Mesenteric fat pad (tissue), 1 donor: ENCODE measurements at places on chromosomes 6 and 20. TPM values are rescaled to one million over a fixed set of nuclear protein-coding genes. Genes with fewer than 3 reads are reported as not detected.

DNA sequence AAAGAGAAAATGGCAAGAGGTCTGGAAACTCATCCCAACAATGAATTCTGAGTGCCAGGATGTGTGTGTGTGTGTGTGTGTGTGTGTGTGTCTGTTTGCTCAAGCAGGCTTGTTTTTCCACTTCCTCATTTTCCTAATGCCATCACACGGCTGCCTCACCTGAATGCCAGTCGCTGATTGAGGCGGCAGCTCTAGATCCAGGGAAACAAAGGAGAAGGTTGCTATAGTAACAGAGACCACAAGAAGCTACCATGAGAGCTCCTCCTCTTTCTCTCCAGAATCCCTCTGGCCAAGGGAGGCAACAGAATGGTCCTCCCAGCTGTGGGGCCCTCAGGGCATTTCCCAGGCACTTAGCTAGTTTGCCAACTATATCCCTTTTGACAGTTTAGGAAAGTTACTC, 241.1 kb upstream of the TSHZ2 start:
- DNase-seq: no peak

Gene ZNF311
- total RNA-seq: 0.64 TPM

Gene CLPSL2
- not detected for total RNA-seq

Gene LST1
- total RNA-seq: 23.8 TPM

DNA sequence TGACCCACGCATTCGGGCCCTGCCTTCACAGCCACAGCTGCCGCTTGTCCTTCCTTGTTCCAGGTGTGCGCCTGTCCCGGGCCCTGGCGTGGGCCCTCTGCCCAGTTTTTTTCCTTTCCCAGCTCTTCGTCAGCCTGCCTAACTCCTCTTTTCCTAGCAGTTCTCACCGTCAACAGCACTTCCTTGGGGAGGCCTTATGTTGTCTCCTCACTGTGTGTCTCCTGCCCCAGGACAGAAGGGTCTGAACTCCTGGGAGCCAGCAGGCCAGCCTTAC, 71.8 kb downstream of the CDS2 start:
- no peak for DNase-seq

Gene CST2
- not detected for total RNA-seq

DNA sequence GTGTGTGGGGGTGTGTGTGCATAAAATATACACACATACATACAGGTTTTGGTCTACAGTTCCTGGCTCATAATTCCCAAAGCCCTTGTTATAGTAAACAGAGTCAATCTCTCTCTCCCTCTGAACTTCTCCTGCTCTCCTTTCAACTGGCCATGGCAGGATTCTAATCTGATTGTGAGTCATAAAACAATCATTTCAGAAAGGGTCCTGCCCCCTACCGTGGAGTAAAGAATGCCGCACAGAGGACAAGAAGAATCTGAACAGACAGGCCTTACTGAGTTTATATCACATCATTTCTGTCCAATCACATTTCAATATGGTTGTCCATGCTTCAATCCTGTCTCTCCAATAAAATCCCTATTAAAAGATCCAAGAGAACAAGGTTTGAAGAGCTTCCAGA, 416.9 kb downstream of the FRK start:
- DNase-seq: no peak

Gene BCKDHB
- total RNA-seq: 18.2 TPM

GRCh38 chr20:62707276-62707920, 1.2 kb upstream of the NTSR1 start:
- DNase-seq: no peak

GRCh38 chr6:143074670-143075318, 14.1 kb downstream of the AIG1 start:
- DNase-seq: no peak

DNA sequence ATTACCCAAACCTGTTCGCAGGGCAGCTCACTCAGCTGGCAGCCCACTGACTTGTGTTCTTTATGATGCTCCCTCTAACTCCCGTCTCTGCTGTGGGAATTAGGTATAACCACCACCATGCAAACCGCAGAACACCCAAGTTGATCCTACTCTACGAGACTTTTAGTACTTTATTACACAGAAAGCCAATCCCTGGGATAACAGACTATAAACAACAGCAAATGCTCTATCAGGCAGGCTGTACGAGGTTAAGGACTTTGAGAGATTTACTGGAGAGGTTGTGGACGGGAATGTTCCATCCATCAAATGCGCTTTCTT, 241.1 kb downstream of the FOXC1 start:
- DNase-seq: no peak

DNA sequence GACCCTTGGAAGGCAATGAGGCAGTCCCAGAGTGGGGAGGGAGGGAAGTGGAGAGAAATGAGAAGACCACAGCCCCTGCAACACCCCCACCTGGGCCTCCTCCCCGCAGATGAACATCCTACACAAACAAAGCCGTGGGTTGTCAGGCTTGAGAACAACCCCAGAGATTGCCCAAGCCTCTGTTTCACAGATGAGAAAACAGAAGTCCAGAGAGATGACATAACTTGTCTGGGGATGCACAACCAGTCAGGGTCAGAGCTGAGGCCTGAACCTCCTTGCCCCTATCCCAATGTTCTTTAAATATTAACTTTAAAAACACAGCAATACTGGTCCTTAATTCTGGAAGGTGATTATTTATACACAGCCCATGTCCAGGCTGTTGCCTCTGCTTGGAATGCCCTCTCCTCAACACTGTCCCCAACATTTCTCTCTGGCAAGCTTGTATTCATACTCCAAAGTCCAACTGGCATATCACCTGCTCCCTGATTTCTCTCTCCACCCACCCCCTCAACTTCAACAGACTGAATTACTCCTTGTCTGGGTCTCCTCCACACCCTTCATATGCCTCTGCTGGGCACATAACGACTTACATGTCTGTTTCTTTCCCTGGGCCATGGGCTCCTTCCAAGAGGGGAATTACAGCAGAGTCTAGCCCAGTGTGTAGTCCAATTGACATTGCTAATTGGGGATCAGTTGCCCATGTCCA, 135.5 kb upstream of the LRFN2 start:
- DNase-seq: peak; percentile 35

DNA sequence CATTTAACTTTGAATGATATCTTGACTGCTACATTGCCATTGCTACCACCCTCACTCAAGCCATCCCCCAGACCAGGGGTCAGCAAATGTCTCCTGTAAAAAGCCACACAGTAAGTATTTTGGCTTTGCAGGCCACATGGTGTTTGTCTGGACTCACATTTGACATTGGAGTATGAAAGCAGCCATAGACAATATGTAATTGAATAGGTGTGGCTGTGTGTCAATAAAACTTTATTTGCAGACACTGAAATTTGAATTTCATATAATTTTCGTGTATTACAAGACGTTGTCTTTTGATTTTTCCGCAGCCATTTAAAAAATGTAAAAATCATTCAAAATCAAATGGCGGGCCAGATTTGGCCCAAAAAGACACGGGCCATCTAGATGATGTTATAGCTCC, 36.3 kb upstream of the OCSTAMP start:
- DNase-seq: no peak

- DNase-seq: no peak
These were observed 33.8 kb downstream of the ZNF217 start for GRCh38 chr20:53559816-53560215.

GRCh38 chr20:49768204-49769047, 44.2 kb upstream of the SLC9A8 start:
- DNase-seq: no peak

DNA sequence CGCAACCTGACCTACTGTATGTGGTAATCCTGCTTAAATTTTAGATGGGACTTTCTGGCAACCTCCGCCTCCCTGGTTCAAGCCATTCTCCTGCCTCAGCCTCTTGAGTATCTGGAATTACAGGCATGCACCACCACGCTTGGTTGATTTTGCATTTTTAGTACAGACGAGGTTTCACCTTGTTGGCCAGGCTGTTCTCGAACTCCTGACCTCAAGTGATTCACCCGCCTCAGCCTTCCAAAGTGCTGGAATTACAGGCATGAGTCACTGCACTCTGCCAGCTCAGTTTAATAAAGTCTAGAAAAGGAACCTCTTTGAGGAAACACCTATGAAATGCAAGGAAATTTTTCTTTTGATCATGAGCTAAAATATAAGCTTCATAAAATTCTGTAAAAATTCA, 9.0 kb upstream of the PLCB4 start:
- no peak for DNase-seq

DNA sequence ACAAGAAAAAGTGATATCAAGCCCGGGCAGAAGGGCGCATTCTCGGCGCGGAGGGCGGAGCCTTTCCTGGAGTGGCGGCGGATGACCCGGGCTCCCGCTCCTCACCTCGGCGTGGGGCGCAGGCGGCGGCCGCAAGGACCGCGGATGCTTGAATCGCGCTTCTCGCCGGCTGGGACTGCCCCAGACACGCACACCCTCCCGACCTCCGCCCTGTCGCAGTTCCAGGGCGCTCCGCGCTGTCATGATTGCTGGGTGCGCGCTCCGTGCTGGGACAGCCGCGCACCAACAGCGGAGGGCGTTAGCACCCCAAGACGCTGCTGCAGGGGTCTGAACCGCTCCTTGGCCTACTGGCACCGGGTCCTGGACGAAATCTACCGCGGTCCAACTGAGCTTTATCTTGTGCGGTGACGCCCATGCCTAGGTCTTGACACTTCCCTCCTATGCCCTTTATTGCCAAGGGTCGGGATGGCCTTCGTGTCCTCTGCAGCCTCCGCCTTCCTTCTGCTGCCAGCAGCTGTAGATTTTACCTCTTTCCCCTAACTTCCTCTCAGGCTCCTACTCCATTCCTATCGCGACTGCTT, 43.3 kb downstream of the IRAK1BP1 start:
- DNase-seq: no peak

DNA sequence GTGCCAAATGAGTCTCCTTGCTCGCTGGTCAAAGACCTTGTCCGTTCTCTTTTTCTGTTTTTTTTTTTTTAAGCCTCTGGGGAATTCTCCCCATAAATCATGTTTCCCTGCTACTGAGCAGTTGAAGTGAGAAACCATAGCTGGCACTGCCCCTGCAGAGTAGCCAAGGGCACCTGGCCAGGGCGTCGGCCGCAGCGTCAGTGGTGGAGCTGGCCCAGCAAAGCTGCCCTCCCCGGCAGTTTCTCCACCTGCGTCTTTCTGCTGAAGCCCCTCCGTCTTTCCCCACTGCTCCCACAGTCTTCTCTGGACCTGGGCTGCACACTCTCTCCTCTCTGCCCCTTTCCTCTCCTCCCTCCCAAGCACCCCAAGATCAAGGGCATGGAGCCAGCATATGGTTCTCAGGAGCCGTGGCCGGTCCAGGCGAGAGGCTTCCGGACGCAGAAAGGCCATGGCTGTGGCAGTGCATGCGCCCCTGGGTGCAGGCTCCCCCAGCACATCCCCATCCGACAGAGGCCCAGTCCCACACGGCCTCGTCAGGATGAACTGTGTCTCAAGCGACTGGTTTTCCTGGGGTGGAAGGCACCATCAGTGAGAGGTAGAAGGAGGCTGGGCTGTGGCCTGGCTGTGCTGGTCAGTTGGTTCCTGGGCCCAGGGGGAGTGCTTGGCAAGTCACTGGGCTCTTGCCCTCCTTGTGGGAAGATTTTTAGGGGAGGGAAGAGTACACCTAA, 218.1 kb downstream of the ERMARD start:
- peak; percentile 82 for DNase-seq

DNA sequence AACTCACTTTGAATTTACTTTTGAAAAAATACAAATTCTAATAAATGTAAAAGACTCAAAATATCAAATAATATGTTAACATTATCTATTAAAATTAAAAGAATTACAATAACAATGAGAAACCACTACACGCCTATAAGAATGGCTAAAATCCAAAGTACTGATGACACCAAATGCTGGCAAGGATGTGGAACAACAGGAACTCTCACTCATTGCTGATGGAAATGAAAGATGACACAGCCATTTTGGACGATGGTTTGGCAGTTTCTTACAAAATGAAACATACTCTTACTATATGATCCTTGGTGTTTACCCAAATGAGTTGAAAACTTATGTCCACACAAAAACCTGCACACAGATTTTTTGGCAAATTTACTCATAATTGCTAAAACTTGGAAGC, 15.6 kb upstream of the STX11 start:
- DNase-seq: no peak

DNA sequence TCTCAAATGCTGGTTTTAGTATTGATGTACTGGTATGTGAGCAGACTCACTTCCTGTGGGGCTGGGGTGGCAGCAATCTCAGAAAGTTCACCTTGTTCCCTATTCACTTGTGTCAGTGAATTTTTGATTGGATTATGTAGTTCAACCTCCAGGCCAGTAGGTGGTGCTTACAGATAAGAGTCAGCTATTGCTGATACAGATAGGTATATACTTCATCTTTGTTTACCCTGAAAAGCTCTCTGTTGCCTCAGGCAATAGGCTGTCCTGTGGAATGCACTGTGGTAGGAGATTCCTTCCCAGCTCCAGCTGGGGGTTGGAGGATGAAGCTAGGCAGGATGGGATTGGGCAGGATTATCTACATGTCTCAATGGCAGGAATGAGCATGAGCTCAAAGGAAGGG, 851.2 kb upstream of the EYS start:
- DNase-seq: no peak

GRCh38 chr20:44742304-44743079, 3.2 kb upstream of the KCNK15 start:
- DNase-seq: no peak

GRCh38 chr6:27312146-27312949, at the start of gene POM121L2:
Gene POM121L2 (minus strand): TSS chr6:27312273. CDS start chr6:27312170, 103 bp downstream.
- DNase-seq: no peak

DNA sequence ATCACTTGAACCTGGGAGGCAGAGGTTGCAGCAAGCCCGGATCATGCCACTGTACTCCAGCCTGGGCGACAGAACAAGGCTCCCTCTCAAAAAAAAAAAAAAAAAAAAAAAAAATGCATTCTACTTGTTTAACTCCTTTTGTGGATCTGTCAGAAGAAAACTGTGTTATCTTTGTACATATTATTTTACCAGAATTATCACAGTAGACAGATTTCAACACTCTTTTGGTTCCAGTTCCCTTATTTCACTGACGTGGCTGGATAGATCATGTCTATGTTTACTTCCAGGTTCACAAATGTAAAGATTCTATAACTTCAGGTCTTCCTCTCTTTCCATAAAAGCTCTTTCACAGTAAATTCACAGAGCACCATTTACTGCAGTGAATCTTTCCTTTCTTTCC, 18.4 kb downstream of the NUDT3 start:
- DNase-seq: no peak

GRCh38 chr6:34200340-34200971, 36.2 kb upstream of the HMGA1 start:
- no peak for DNase-seq

- no peak for DNase-seq
These were observed 931 bp upstream of the UCKL1 start for GRCh38 chr20:63957004-63957689.

Gene PMEPA1
- total RNA-seq: 90.0 TPM

Gene ERVFRD-1
- 0.13 TPM for total RNA-seq

GRCh38 chr6:127869772-127870404, 31.0 kb downstream of the THEMIS start:
- no peak for DNase-seq
